ENCODE measurements at places on chromosomes 12 and 14. TPM values are rescaled to one million over a fixed set of nuclear protein-coding genes. Genes with fewer than 3 reads are reported as not detected.

The RNASE12 gene
- total RNA-seq = not detected

The KCNA5 gene
- not detected for total RNA-seq

The CCDC38 gene
- not detected for total RNA-seq

The CCDC184 gene
- 0.09 TPM for total RNA-seq

DNA sequence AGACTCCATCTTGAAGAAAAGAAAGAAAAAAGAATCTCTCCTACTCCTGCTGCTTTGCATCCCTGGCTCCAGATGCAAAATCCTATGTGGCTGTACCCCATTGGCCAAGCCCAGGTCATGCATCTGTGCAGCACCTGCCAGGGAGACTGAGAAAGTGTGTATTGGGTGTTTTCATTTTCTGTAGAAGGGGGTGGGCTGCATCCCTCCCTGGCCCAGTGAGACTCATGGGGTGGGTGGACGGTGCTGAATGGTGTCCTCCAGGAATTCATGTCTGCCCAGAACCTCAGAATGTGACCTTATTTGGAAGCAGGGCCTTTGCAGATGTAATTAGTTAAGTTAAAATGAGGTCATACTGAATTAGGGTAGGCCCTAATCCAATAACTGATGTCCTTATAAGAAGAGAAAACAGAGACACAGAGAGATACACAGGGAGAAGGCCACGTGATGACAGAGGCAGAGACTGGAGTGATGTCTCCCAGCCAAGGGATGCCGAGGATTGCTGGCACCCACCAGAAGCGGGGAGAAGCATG is 23.2 kb downstream of the MOAP1 start:
- DNase-seq = no peak

- no peak for DNase-seq
Measured at GRCh38 chr12:52347016-52347415, 20.3 kb downstream of the KRT85 start.

DNA sequence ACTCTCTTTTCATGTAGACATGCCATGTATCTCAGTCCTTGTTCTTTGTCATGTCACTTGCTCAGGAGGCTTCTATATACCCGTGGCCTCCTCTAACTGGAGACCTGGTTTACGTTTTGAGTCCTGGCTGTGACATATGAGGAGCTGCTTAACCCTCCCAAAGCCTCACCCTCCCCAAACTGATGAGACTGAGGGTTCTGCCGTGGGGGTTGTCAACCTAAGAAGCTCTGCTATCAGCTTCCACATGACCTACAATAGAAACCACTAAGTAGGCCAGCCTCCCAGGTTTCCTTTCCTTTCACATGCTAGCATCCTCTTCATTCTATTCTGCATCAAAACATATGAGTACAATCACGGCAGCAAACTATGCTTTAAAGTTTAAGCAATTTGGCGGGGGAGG is 76.8 kb upstream of the WSCD2 start:
- no peak for DNase-seq

The RPL36AL gene
- 139 TPM for total RNA-seq

- no peak for DNase-seq
Measured at GRCh38 chr12:117202556-117202955, 12.3 kb upstream of the FBXO21 start.

DNA sequence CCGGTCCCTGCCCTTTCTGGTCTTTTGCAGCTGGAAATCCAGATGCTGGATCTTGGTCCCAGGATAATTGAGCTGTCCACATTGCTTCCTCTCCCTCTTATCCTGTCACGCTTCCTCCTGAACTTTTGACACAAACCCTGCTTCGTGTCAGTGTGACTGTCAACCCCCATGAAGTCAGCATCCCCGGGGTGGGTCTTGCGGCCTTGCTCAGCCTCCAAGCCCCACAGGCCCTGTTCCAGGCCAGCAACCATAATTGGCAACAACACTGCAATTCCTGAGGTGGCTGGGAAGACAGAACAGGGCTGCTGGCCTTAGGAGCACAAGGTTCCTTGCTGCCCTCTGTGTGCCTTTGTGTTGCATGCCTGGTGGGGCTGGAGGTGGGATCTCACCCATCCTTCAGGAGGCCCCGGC is 74.9 kb downstream of the NTF3 start:
- DNase-seq = no peak

DNA sequence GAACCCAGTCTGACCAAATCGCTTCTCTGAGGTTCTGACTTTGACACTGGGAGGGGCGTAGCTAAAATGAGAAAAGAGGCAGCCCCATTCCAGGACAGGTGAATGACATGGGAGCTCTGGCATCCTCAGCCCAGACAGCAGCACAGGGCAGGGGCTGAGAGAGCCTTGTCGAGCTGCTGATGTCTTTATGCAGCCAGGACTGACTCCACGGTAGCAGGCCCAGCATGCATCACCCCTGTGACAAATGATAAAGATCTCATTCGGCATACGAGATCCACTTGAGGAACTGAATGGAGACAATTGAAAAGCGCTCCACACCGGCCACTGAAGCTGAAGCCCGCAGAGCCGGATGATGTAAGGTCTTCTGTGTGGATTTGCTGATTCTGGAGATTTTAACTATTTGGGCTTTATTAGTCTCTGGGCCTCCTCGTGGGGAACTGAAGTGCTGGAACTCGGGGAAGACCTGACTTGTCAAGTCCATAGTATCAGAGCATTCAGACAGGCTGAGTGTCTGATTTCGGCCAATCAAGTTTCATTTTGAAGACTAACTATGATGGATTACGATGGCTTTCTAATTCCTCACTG is 56.9 kb upstream of the MAP1LC3B2 start:
- DNase-seq = no peak

The DEPDC4 gene
- 5.7 TPM for total RNA-seq

The ACOT4 gene
- total RNA-seq = not detected

The KCNH3 gene
- 0.29 TPM for total RNA-seq

GRCh38 chr12:70260646-70261045 is 17.4 kb downstream of the CNOT2 start:
- no peak for DNase-seq

DNA sequence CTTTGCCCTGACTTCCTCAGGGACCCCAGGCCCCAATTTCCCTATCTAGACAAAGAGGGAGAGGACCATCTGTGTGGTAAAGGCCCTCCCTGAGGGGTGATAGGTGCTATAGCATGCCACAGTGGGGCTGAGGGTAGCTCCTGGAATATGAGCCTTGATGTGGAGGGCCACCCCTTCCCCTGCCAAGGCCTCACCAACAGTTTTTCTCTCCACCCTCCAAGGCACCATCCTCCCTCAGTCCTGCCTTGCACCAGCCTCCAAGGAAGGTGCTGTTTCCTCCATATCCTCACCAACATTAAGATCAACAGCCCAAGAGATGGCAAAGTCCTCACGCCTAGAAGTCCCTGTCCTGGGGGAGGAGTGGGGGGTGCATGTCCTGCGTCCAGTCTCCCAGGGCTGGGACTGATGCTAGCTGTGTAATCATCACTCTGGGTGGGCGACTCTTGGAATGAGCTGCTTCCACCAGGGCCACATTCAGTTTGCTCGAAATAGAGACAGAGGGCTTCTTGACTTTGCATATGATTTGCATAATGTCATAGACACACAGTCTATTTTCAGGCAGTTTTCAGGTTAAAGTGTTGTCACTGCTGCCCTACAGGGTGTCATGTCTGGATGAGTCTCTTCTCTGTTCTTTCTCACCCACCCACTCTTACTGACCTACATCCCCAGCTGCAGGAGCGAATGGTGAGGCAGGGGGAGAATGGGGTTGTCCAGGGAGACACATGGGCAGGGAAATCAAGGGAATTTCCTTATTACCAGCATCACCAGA is 17.4 kb downstream of the ACVRL1 start:
- DNase-seq = no peak

- DNase-seq = no peak
Measured at GRCh38 chr12:50315803-50316202, 32.5 kb upstream of the LIMA1 start.

- DNase-seq = no peak
Measured at GRCh38 chr14:25056688-25057078, 6.7 kb upstream of the STXBP6 start.

The SAV1 gene
- total RNA-seq = 17.6 TPM

DNA sequence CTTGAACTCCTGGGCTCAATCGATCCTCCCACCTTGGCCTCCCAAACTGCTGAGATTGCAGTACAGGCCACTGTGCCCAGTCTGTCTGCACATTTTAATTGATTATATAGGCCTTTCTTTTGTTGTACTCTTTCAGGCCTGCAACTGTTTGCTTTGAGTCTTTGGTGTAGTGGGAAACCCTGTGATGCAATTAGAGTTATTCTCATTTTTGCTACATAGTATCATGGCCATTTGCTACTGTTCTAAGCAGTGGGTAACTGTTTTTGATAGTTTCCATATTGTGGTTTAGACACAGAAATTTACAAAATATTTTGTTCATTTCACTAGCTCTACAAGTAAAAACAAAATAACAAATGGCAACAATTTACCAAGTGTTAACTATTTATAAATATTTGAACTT is 6.3 kb upstream of the TUBA1B start:
- DNase-seq = no peak

DNA sequence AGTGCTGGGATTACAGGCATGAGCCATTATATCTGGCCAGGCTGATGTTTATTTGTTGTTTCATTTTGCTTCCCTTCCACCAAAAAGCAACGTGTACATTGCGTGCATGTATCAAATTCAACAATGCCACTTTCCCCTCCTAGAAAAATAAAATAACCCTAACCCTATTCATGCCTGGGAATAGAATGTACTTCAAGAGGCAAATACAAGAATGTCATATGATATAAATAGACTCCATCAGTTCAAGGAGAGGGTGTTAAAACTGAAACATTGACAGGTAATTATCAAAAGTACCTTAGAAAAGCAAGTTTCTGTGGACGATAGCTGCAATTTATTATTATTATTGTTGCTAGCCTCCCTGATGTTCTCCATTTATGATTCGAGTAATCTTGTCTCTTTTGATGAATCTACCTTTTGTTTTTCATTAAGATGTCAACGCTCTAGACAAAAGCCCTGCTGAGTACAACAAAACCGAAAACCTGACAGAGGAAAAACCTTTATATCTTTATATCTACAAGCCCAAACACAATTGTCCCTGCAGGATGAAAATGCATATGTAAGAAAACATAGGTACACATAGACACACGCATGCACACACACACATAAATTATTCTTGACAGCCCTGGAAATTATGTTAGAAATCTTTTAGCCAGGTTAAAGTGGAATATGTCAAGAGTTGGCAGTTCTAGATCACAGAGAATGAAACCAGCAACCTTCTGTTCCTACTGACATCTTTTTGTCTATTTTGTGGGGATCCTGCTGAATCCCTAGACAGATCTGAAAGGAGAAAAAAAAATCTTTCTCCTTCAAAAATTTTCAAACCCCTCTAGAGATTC is 98.9 kb downstream of the BTG1 start:
- no peak for DNase-seq

DNA sequence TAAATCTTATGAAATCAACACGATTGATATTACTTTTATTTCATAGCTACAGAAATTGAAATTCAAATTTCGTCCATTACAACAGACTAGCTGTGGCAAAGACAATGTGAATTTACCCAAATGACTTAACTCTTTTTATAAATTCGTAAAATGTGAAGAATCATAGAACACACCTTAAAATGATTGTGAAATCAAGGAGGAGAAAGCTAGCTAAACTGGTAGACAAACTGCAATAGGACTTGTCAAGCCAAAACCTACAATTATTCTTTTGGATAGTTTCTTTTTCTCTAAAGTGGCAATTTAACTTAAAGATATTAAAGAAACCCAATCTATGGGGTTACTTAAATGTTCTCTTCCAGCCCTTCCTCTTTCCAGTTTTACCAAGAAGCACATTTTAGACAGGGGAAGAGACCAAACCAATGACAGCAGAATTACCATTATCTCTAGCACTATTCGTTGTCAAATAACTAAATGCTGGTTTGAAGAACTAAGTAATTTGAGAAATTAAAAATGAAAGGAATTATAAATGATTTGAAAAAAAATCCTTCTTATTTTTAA is 807 bp upstream of the SLC16A7 start:
- DNase-seq = no peak

DNA sequence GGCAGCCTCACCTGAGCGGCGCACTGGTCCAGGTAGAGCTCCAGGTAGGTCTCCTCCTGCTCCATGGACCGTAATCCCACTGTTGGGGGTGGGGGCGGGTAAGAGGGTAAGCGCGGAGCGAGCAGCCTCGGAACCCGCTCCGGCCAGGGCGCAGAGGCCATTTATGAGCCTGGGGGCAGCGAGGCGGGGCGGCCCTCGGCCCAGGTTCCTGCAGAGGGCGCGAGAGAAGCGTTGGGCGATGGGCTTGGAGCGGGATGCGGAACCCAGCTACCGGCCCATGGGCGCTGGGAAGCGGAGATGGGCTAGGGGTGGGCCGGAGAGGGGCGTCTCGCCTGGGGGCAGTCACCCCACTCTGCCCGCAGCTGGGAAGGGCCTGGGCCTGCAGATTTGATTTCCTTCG is at the start of gene TBPL2:
Gene TBPL2 (minus strand): TSS at position 232 of the 400 bp plus-strand sequence. CDS start 167 bp downstream, at position 65.
- DNase-seq = no peak

DNA sequence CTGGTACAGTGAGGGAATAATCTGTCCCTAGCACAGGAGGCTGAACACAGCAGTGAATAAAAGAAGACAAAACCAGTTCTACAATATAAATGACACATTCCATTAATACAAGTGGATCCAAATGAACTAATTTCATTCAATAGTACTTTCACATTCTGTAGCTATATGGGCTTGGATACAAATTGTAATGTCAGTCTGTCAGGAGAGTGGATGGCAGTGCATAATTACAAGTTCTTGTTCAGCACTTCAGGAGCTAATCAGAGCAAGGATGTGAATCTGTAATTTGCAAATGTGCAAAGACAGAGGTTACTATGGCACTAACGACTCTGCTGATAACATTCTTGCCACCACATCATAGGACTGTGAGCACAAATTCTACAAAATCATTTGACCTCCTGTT is 697.9 kb downstream of the DIO2 start:
- no peak for DNase-seq

DNA sequence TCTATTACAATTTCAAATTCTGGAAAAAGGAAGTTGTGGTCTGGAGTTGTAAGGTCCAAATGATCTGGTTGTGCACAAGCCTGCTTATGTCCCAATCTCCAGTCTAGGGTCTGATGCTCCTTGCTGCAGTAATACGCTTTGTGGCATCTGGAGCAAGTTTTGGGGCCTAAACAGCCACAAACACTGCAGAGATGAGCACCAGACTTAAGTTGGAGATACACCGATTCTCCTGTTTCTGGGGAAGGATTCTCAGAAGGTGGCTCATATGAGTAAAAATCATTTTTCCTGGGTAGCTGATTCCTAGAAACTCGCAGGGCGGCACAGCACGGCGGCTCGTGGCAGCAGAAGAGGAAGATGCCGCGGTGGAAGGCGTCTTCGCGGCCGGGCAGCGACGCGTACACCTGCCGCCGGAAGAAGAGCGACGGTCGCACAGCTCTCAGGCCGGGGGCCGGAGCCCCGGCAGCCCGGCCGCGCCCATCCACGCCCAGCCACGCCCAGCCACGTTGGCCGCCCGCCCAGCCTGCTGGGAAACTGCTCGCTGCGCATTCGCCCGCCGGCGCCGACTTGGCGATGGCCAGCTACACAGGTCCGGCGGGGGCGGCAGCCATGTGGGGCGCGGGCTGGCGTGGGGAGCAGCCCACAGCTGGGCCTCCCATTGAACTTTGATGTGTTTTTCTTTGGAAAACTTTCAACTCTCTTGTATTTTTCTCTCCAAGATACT is 129.0 kb downstream of the ASCL4 start:
- DNase-seq = peak; percentile 94

The GXYLT1 gene
- total RNA-seq = 6.8 TPM

GRCh38 chr12:109568486-109568885 is 4.8 kb downstream of the MMAB start:
- DNase-seq = no peak

- DNase-seq = no peak
Measured at GRCh38 chr14:103684471-103684870, 30.8 kb downstream of the XRCC3 start.

- no peak for DNase-seq
Measured at GRCh38 chr14:65210118-65210821, 108.0 kb upstream of the MAX start.

All from K562 (cell line).